ENCODE measurements at places on chromosomes 11 and 22. TPM values are rescaled to one million over a fixed set of nuclear protein-coding genes. Genes with fewer than 3 reads are reported as not detected.

DNA sequence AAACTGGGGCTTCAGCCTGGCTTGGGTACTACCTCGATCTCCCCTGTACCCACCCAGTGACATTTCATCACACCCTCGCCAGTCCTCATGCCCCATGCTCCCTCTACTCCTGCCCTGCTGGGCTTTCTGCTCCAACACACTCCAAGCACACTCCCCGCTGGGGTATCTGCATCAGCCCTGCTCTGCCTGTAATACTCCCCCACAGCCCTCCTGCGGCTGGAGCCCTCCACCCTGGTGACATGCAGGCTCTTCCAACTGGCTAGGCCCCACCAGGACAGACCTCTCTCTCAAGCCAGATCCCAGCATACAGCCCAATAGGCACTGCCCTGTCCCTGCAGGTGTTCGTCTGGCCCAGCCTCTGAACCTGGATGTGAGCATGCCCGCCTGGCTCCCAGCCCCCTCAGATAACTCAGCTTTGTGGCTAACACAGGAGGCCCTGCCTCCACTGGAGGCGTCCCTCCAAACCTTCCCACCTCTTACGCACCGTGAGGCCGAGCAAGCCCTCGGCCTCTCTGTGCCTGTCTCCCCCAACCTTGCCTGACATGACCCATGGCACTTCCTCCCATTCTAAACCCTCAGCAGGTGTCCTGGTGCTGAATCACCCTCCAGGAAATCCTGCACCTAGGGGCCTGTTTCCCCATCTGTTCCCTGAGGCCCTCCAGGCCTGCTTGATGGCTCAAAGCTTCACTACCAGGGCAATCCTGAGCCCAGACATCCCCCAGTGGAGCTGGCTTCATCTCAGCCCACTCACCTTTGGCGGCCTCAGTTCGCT lies 33.5 kb upstream of the TXNRD2 start:
- no peak for DNase-seq

The TIGD3 gene
- 0.34 TPM for polyA plus RNA-seq

DNA sequence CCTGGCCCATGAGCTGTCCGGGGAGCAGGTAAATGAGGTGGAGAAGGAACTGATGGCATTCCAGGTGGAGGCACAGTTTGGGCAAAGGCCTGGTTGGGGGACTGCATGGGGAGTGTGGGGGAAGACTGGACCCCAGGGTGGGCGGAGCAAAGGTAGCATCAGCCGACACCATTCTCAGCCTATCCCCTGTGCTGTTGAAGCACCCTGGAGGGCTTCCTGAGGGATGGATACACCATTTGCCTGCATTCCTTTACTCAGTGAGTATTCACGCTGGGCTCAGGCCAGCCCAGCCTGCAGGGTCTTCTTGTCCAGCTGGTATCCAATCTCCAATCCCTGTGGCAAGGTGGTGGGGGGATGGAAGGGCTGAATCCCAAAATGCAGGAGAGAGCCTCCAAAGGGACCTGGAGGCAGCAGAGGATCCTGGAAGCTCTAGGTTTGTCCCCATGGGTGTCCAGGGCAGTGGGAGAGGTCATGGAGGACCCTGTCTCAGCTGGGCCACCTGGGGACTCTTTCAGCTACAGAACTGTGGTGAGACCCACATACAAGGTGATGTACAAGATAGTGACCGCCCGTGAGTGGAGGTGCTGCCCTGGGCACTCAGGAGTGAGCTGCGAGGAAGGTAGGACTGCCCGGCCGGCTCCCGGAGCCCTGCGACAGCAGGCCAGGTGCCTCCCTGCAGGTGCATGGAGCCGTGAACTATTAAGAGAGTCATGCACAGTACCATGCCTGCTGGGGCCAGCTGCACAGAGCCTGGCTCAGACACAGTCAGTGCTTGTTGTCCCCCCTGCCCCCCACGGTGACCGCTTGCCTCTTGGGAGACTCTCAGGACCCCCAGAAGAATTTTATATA lies 9.5 kb downstream of the EMID1 start:
- no peak for DNase-seq

The CCDC83 gene
- not detected for polyA plus RNA-seq

DNA sequence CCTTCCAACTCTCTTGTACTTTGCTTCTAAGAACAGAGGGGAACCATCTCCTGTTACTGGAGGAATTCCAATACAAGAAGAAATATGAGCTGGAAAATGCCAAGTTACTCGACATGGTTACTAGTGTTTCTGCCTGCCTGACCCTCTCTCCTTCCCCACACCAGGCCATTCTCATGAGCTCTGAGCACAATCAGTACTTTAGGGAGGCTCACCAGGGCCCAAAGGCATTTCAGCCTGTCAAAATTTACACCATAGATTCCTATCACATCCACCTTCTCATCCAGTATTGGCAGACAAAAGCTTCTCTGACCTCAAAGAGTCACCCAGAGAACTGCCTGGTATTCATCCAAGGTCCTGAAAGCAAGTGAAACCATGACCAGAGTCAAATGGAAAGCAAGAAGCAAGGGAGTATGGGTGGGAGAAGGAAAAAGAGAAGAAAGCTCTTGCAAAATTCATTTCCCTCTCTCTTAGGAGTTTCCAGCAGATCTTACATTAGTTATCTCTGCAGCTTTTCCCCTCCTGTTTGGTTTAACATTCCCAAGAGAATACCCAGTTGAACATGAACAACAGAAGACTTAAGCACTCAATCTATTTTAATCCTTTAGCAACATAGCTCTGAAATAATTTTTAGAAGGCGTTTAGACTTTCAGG lies 58.7 kb upstream of the NCAM1 start:
- no peak for DNase-seq

The GPHA2 gene
- 0.35 TPM for polyA plus RNA-seq

GRCh38 chr11:116840224-116840745 lies 2.9 kb upstream of the APOA1 start:
- no peak for DNase-seq

All from forelimb muscle (tissue), 1 donor.